ENCODE measurements at places on chromosomes 1 and 21.

DNA sequence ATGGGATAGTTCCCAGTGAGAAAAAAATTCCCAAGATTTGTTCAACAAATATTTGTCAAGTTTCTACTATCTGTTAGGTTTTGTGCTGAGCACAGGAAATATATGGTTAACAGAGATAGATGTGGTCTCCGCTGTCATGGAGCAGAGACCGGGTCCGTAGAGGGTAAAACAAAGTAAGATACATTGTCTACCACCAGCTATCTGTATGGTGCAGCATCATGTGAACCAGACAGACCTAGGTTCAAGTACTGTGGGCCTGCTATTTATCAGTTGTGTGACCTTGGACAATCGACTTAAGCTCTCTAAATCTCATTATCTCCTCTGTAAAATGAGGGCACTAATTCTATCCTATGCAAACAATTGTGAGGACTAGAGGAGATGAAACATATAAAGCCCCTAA, 109.8 kb downstream of the DUSP10 start:
- no peak for DNase-seq

GRCh38 chr1:205351984-205352713, 4.6 kb downstream of the KLHDC8A start:
- DNase-seq: no peak

GRCh38 chr1:109253803-109254620, 4.7 kb downstream of the CELSR2 start:
- no peak for DNase-seq

GRCh38 chr1:117161887-117162286, 40.3 kb upstream of the TRIM45 start:
- no peak for DNase-seq

DNA sequence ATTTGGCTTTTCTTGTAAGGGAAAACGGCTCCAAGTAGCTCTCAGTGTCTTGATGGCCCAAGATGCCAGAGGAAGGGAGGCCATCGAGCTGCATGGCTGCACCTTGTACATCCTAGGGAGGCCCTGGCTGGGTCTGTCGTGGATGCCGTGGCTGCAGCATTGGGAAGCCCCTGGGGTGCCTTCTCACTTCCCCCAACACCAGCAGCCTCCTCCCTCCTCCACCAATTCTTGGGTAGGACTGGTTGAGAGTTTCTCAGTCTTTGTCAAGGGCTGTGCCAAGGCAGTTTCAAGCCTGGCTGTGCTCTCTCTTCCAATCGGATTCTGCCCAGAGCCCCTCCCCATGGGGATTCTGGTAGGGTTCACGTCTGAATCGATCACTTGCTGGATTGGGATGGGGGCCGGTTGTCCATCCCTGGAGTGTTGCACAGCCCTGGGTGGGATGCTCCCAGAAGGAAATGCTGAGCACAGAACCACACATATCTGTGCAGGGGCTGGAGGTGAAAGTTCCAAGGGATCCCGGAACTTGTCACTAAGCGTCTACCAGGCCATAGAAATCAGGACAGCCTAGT, 14.0 kb upstream of the SPSB1 start:
- DNase-seq: no peak

DNA sequence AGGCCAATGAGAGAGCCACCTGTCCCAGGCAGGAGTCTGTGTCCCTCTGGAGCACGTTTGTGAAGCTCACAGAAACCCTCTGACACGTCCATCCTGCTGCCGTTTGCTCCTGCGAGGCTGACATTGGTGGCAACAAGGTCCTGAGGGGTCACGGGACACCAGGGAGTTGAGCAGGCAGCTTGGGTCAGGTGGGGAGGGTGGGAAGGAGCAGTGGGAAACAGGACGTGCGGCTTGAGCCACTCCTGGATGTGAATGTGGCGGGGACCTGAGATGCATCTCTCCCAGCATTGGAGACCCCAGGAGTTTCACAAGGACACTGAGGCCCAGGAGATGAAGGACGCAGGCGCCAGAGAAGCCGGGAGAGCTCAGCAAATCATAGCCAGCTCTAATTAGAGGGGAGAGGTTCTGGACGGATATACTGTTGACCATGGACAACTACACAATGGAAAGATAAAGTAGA, 149.0 kb downstream of the PEX14 start:
- DNase-seq: no peak

- no peak for DNase-seq
Observed at GRCh38 chr1:52032785-52033131, 852 bp downstream of the KTI12 start.

DNA sequence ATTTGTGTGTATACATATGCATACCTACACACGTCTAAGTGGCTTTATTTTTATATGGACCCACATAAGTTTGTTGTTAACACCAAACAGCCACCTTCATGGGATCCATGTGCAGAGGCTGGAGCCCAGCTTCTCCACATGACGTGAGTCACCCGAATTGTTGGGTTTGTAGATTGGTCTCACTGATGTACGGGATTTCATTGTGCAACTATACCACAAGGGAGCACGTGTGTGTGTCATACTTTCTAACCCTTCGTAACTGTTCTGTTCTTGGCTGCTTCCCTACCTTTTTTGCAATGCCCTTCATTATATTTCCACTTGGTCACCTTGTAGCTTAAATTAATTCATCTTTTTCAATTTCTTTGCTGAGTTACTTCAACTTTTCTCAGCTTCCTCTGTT, 21.0 kb downstream of the SPRTN start:
- DNase-seq: peak; percentile 86

GRCh38 chr21:34569381-34569979, 45.4 kb downstream of the RCAN1 start:
- no peak for DNase-seq

GRCh38 chr1:1779691-1780597, 1.7 kb upstream of the NADK start:
- peak; percentile 93 for DNase-seq

GRCh38 chr1:154353460-154353904, 28.2 kb downstream of the ATP8B2 start:
- peak; percentile 67 for DNase-seq

DNA sequence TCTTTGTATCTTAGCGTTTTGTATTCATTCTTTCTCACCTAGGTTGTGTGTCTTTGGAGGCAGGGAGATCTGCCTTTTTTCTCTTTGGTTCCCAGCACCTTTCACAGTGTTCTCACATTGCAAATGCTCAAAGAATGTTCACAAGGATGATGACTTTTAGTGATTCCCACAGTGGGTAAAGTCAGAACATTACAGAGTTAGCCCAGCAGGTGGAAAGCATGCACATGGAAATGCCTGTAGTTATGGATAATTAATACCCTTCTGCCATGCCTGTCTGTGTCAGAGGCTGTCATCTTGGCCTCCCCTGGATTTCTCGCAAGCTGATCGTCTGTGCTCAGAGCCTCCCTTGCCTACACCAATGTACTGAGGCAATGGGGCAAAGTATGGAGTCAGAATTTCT, 458.9 kb downstream of the LMO4 start:
- DNase-seq: no peak

- DNase-seq: no peak
Observed at GRCh38 chr1:4000811-4001251, 100.8 kb upstream of the C1orf174 start.

- DNase-seq: no peak
Observed at GRCh38 chr21:41507521-41508414, at the start of gene TMPRSS2. TSS of gene TMPRSS2 (minus strand) at chr21:41508158. CDS start at chr21:41498133, 10,025 bp downstream.

- DNase-seq: no peak
Observed at GRCh38 chr1:221983444-221983843, 241.6 kb upstream of the DUSP10 start.

DNA sequence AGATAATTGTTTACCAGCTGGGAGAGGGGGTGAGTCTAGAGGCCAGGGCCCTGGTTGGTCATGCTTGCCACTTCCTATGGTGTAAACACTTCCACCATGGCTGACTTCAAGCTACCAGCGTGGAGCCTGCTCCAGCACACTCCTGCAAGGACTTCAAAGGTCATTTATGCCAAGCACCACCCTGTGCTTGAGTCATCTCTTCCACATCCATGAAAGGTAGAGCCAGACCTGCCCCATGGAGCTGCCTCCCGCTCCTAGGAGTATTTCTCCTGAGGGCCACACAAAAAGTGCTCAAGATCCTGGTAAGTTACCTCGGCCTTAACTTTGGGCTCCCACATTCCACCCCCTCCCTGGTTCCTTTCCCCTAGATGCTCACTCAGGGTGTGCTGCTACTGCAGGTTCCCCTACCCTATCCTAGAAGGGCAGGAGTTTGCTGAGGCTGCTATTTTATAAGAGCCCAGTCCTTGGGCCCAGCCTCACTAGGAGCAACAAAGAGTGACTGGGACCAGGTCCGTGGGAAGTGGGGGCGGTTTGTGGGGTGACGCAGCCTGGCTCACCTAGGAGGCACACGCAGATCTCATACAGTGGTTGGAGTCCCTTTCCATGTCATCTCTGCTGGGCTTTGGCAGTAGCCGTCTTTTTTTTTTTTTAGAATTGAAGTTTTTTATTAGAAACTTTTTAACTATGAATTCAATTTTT, 2.4 kb downstream of the RAB7B start:
- no peak for DNase-seq

DNA sequence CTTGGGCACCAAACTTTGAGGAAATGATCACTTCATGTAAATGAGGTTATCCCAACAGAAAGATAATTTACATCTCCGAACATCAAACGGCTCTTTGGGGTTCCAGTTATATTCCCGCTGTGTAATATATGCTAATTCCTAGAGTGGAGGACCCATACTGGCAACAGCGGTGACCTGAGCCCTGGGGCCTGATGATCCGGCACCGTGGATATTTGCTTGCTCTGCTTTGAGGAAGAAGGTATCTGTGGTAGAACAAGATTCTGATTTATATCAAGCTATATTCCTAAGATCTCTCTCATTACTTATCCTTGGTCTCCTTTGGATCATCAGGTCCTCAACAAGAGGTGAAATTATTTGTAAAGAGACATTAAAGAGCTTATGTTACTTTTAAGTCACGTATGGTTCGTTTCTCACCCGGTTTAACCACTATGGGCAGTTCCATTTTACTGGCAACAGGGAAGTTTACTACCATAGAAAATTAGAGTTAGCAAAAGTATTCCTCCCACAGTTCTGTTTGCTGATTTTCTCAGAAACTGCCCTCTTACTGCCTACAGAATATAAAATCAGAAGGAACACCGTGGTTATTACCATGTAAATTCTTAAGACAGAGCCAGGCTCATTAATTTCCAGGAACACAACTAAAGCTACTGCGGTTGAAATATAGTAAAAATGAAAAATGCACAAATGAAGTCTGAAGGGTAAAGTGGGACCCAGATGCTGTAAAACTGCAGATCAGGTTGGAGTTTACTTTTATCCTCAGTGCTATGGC, 56.7 kb downstream of the MRPL39 start:
- DNase-seq: no peak

DNA sequence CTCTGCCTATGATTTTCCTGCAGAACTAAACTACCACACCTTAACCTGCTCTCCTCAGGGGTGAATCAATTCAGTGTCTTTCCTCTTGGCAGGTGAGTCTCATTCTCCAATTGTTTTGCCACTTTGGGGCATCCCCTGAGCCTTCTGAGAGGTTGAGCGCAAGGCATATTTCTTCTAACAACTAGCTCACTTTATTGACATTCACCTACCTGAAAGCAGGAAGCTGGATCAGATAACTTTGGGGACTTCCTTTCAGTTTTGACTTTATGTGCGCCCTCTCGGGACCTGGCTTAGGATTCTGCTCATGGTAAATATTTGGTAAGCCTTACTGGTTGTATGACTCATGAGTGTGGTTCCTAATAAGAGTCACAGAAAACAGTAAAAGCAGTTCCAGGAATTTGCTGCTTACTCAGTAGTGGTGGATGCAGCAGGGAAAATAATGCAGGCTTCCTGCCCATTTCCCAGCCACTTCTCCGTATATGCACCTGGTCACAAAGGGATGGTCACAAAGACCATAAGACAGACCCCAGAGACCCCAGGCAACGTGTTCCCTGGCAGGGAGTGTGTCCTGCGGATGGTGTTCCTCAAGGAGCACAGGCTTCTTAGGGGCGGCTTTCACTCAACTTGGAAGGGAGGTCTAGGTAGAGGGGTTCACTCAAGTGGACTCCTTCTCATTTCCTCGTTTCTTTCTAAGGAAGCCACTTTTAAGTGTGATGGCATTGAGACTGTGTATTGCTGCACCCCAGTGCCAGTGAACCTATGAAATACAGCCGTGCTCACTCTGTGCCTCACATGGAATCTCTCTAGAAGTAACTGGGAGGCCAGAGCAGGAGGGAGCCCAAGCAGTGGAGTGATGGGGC, 22.0 kb upstream of the BATF3 start:
- no peak for DNase-seq

GRCh38 chr1:50591598-50591997, 168.4 kb upstream of the DMRTA2 start:
- DNase-seq: no peak

DNA sequence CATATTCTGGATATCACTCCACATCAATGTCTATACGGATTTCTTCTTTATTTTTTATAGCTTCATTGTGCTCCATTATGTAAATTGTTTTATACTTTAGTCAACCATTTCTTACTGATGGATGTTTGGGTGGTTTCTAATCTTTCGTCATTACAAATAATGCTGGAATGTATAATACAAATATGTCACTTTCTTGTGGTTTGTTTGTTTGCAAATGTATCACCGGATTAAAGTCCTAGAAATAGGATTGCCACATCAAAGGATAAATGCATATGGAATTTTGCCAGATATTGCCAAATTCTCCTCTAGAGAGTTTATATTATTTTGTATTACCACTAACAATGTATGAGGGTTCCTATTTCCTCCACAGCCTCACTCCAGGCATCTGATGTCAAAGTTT, 48.7 kb upstream of the PRDM2 start:
- no peak for DNase-seq

- DNase-seq: no peak
Observed at GRCh38 chr1:17890815-17891191, 135.7 kb downstream of the ACTL8 start.
